ENCODE measurements at places on chromosomes 5 and 9. TPM values are rescaled to one million over a fixed set of nuclear protein-coding genes. Genes with fewer than 3 reads are reported as not detected.

Gene RASGRF2
- 1.2 TPM for total RNA-seq

Gene PNPLA7
- 18.4 TPM for total RNA-seq

Gene SLC6A3
- total RNA-seq, result not detected

Gene PCDHGA9
- 1.6 TPM for total RNA-seq

Gene GPR151
- not detected for total RNA-seq

Gene SIT1
- 1.4 TPM for total RNA-seq

Gene ARID3C
- total RNA-seq, result not detected

Gene C1QTNF2
- 0.73 TPM for total RNA-seq

Gene NR2F1
- total RNA-seq, result 4.9 TPM

Gene CYLC2
- total RNA-seq, result not detected

Gene SLC1A3
- total RNA-seq, result 1.8 TPM

Gene FOXD4L4
- total RNA-seq, result 0.17 TPM

Gene PCDHB14
- 1.7 TPM for total RNA-seq

Gene AK3
- 89.1 TPM for total RNA-seq

Gene ZNF300
- total RNA-seq, result 1.6 TPM

Gene SPINK13
- not detected for total RNA-seq

Gene LRRTM2
- total RNA-seq, result 0.06 TPM

Gene PPP2R2B
- 1.1 TPM for total RNA-seq

Gene SLC36A2
- not detected for total RNA-seq

Gene NUP188
- total RNA-seq, result 23.6 TPM

Gene SLC6A18
- total RNA-seq, result 0.11 TPM

Gene MYOZ3
- 0.31 TPM for total RNA-seq

Gene OSTF1
- total RNA-seq, result 75.1 TPM

Gene HDAC3
- 40.5 TPM for total RNA-seq

Gene FBLL1
- total RNA-seq, result not detected

Gene GPX3
- 174 TPM for total RNA-seq

Gene SH3TC2
- total RNA-seq, result 2.4 TPM

Gene RUSC2
- total RNA-seq, result 7.7 TPM

Gene FAM151B
- total RNA-seq, result 1.6 TPM

Gene SOWAHA
- 36.0 TPM for total RNA-seq

Gene ADAMTSL2
- 1.2 TPM for total RNA-seq

Gene DAB2IP
- total RNA-seq, result 128 TPM

Gene ANGPTL2
- 12.0 TPM for total RNA-seq

Gene WNT8A
- not detected for total RNA-seq
